ENCODE measurements at places on chromosomes 2 and 18.

DNA sequence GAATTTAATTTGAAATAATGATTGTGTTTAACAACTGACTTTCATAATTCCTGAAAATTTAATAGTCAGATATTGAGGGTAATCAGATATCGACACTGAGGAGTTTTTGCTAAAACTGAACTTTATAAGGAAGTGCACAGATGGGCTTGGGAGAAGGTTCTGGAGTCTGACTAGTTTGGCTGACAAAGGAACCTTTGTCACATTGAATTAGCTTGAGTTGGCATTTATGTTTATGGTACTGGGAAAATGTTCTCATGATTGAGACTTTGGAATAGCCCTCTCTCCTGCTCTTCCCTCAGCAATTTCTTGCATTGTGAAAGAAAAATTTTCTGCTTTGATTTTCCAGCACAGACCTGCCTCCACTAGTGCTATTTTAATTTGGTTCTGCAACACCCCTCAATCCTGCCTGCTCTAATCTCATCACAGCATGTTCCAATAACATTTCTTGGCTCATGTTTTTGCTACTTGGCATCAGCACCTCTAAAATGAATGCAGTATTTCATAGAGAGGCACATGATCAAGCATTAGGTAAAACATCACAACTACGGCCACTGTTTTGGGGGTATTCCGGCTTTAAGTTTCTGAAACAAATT, 133.9 kb upstream of the FSHR start:
- DNase-seq: no peak

DNA sequence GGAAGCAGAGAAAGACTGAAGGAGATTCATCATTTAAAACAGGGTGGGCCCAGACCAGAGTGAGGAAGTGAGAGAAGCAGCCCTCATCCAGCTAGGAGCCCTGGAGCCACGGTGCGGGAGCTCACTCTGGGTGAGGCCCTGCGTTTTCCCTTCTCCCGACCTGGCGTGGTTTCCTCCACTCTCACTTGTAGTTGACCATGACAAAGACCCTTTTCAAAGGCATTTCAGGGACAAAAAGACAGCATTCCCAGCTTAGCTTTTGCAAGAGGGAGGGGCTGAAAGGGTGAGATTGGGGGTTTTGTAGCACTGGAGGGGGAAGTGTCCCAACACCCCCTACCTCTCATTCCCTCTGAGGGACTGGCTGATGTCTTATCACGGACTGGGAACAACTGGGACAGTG, 56.6 kb downstream of the TRPM8 start:
- DNase-seq: no peak

DNA sequence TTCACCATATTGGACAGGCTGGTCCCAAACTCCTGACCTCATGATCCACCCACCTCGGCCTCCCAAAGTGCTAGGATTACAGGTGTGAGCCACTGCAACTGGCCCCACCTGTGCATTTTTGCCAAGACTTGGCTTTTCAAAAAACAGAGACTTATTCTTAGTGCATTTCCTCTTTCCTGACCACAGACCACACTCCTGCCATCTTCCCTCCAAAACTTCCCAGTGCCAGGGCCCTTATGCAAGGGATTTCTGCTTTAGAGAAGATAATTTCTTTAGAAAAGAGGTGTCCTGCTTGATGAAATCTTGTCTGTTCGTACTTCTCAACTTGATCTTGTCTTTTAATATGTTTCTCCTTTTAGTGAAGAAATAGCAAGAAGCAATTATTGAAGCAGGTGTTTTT, 98.8 kb upstream of the ZNF516 start:
- no peak for DNase-seq

DNA sequence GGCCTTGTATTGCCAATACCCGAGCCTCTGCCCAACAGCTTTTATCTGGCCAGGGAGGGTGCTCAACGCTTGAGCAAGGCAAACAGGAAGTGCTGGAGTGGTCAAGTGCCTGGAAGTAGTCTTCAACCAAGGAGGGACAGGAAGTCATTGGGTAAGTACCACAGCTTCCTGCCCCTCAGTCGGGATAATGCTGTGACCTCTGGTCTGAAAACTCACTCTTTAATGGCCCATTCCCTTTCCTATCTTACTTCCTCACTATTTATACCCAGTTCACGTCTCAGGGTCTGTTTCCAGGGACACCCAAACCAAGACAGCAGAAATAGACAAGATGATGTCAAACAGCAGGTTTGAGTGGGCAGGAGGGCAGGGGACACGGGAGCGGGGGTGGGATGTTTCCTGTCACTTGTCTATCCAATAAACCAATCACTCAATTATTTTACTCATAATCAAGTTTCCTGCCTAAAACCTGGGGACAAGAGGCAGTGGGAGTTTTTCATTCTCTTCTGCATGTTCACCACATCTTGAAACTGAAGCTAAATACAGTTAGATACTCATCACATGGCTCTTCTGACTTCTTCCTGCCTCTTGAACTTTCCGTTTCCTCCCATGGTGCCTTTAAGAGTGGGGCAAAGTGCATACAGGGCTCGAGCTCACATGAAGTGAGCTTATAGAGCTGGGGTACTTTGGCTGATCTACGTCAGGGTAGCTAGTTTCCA, 68.9 kb upstream of the CAB39 start:
- peak; percentile 70 for DNase-seq

DNA sequence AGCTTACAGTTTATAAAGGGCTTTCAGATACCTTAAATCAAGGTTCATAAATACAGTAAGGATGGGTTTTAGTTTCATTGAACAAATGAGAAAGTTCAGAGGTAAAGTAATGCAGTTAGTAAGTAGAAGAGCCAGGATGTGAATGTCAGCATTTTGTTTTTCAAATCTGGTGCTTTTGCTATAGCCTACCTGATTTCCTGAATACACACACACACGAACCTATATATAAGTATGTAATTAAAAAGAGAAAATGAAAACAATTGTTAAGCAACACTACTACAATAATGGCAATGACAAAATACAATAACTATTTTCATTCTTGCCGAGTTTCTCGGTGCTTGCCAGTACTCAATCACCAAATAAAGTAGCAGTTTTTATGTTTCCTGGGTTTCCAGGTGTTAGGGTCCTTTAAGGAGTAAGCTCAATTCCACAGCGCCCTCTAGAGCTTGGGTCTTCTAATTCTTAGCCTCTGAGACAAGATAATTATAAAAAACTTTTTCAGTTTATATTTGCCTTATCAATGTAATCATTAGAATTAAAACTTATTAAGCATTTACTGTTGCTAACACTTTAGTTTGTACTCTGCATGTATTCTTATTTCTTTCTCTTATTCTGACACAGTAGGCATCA, 512.9 kb upstream of the ACVR2A start:
- DNase-seq: peak; percentile 19

GRCh38 chr2:127615511-127616166, 30.3 kb upstream of the GPR17 start:
- peak; percentile 99 for DNase-seq

DNA sequence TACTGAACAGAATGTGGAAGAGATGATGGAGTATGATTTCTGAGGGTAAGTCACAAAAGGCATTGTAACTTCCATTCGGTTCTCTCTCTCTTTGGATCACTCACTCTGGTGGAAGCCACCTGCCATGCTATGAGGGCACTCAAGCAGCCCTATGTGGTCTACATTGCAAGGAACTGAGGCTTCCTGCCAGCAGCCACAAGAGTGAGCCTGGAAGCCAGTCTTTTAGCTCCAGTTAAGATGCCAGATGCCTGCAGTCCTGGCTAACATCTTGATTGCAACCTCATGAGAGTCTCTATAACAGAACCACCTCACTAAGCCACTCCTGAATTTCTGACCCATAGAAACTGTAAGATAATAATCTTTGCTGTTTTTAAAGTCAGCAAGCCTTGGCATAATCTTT, 935.7 kb downstream of the LRP1B start:
- peak; percentile 44 for DNase-seq

GRCh38 chr2:193475038-193475437, 1280.3 kb upstream of the TMEFF2 start:
- DNase-seq: no peak

DNA sequence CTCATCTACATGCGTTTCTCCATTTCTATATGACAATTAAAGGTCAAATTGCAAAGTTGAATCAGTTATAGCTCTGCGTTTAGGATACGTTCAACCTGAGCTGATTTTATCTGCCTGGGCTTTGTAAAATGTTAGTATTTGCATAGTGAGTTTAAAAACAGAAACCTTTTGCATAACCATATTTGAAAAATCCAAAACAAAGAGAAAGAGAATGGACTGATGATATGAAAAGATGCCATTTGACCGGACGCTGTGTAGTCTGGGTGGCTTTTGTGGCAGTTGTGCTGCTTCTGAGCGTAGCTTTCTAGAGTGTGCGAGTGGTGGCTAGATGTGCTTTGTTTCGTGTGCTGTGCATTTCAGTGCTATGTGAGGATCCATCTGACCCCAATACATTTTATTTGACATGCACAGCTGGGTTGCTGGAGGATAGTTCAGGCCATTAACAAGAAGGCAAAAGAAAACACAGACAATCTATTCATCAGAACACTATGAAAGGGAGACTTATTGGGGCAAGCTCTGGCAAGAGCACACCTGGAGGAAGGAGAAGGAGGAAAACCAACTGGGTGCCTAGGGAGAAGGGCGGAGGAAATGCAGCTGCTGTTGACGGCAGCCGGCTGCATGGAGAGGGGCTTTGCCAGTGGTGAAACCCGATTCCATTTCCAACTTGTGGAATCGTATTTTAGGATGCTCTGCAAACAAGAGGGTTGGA, 126.8 kb downstream of the ACOXL start:
- no peak for DNase-seq

- no peak for DNase-seq
Measured at GRCh38 chr2:23230885-23231284, 154.1 kb upstream of the KLHL29 start.

- peak; percentile 97 for DNase-seq
Measured at GRCh38 chr2:74036450-74037195, 51.9 kb downstream of the TET3 start.

DNA sequence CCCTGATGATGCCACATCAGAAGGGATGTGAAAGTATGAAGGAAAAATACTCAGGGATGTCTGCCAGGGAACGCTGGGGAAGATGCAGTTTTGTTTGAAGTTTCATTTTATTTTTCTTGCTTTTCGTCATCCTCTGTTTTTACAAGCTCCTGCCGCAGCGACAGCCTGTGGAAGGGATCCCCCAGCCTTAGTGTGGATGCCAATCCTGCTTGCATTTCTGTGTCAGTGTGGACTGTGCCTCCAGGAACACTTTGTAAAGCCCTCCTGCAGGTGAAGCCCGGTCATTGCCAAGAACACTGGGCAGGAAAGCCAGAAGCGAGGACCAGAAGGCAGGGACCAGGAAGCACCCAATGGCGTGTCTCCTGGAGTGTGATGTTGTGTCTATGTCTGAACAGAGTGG, 234.3 kb downstream of the SEPTIN10 start:
- no peak for DNase-seq

GRCh38 chr2:53445383-53446070, 322.1 kb upstream of the CHAC2 start:
- no peak for DNase-seq

GRCh38 chr2:205714058-205714776, 31.9 kb downstream of the NRP2 start:
- no peak for DNase-seq

GRCh38 chr2:199468561-199469513, 11.1 kb upstream of the SATB2 start:
- no peak for DNase-seq

DNA sequence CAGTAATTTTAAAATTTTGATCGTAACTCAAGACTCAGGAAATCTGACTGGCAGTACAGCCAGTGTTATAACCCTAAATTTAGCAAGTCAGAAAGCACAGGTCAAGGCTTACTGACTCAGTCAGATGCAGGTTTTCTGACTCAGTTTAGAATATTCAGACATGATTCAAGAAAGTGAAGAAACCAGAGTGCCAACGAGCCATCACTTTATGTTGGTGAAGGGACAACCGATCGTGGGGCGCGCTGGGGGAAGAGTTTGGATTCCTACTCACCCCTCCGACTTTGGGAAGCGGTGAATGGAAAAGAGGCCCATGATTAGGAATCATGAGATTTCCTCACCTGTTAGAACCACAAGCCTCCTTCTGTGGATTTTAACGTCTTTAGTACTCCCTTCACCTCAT, 998 bp downstream of the RNF149 start:
- DNase-seq: no peak

DNA sequence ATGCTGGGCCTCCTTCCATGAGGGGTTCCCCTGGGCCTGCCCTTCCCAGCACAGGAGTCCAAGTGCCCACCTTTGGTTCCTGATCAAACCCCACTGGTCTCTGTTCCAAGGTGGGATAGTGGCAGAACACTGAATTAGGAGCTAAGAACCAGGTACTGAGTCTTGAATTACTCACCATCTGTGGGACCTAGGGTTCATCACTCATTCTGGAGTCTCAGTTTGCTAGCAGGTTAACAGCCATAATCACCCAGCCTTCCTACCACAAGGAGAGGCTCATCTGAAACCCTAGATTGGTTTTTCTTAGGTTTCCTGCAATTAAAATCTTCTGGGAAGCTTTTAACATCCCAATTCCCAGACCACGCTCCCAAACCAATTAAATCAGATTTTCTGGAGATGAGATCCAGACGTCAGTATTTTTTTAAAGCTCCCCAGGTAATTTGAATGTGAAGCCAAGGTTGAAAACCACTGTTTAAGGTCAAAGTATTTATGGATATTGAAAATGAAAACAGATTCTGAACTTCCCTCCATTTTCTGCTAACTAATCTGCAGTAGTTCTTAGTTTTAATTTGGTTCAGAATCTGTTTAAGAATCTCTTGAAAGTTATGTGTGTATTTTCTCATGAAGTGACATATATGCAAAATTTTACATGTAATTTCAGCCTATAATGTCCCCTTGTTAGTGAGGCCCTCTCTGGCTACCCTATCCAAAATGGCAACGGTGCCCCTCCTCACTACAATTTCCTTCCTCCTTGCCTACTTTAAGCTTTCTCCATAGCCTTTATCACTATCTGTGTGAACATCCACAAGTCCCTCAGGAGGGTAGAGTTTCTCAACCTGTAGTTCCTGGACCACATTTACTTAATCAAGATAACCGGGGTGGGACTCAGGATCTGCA, 166.5 kb upstream of the CXCR4 start:
- no peak for DNase-seq

DNA sequence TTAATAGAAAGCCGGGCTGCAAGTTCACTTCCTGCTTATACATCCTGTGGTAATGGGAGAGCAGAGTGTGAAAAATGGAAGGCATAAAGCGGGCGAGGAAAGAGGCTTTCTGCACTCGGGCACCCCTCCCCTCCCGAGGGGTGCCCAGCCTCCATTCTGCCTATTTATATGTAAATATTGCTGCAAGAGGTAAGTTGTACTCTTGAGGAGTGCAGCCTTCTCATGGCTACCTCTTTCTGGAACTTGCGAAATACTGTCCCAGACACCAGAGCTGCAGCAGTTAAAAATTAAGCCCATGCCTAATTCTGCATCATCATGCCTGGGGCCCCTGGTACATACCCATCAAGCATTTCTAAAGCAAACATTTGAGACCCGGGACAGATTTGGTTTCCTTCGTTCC, 156.0 kb downstream of the GBX2 start:
- no peak for DNase-seq

All from Jurkat, Clone E6-1 (cell line).